Activated T-helper 1 cell treated with Interleukin-2 at 50 U/mL for 16 hours (primary cell): ENCODE measurements at places on chromosomes 3 and 15.

DNA sequence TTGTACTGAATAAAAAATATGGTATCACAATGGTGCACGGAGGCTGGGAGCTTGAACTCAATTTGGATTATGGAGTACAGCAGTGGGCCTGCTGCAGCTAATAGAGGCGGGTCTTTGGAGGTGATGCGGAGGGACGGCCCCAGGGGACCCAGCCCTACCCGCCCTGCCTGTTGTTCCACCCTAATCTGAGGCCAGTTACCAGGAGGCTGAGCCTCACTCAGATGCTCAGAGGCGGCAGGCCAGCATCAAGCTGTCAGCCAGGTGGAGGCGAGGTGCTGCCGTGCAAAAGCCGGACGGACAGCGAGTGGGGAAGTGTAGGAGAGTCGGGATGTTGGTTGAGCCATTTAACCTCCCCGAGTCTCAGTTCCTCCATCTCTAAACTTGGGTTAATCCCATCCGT is 218.5 kb upstream of the RGMA start:
- DNase-seq: no peak

DNA sequence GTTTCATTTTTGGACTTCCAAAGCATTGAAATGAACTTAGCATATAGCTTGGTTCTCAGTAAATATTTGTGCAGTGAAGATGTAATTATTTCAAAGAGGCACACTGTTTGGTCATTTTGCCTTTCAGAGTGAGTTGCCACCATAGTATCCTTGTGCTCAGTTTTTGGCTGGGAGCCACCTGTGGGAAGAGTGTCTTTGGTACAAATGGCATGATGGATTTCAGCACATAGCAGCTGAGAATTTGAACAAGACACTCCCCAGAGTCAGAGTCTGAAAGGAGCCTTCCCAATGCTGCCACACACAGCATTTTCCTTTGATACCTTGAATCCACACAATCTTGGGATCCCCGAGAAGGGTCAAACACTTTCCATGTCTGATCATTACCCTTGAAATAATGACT is 897.2 kb upstream of the ARPP21 start:
- no peak for DNase-seq

DNA sequence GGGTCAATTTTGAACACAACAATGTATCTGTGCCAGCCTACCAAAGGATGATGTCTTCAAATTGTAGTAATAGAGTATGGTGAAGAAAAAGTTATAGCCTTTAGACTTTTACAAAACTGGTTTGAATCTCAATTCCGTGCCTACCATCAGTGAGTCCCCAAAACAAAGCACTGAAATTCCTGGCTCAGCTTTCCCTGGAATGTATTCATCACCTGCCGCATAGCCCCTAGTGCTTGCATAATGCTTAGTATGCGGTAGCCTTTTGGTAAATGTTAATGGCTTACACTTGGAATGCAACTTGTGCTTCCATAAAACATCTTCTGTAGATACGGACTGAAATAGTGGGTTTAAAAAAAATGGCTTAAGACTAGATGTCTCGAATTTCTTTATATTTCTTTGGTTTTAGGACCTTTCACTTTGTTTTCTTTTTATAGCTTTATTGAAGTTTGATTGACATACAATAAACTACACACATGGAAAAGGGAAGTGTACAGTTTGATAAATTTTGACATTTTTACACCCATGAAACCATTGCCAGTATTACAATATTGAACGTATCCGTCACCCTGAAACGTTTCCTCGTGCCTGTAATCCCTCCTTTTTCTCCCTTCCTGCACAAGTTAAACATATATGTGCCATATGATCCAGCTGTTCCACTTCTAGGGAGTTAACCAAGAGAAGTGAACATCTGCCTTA is 12.1 kb downstream of the SACM1L start:
- no peak for DNase-seq

DNA sequence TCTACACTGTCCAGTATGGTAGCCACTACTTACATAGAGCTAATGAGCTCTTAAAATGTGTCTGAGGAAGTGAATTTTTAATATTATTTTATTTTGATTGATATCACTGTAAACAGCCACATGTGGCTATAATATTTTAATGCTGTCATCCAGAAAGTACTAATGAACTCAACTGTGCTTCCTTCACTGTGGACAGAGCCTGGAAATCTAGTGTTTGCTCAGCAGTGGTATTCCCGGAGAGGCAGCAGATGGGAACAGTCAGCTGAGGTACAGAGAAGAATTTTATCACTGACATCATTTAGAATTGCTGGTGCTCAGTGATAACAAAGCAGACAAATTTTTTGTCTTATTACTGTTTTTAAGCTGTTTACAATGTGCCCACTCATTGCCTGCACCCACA is 68.7 kb upstream of the ACP3 start:
- no peak for DNase-seq

GRCh38 chr3:149226776-149227175 is 5.1 kb upstream of the CP start:
- no peak for DNase-seq
